ENCODE measurements at places on chromosomes 7 and 10.
A peak's percentile ranks its signal among the peaks of the same experiment; 100 is the strongest.

DNA sequence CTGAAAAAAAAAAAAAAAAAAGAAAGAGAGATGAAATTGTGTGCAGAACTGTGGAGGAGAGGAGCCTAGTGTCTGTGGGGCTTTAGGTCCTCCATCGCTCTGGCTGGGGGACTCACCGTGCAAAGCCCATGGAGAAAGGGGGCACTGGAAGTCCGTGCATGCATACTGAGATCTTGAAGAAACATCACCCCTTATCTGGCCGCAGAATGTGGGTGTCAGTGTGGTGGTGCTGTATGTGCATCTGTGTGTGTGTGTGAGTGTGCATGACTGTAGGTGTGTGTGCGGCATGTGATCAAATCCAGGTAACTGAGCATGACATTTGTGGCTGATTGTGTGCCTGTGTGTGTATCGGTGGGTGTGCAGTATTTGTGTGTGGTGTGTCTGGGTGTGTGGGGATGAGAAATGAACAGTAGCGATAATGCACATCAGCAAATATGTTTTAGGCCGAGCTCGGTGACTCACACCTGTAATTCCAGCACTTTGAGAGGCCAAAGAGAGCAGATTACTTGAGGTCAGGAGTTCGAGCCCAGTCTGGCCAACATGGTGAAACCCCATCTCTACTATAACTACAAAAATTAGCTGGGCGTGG is 8.8 kb upstream of the CLDN3 start:
- no peak for DNase-seq

DNA sequence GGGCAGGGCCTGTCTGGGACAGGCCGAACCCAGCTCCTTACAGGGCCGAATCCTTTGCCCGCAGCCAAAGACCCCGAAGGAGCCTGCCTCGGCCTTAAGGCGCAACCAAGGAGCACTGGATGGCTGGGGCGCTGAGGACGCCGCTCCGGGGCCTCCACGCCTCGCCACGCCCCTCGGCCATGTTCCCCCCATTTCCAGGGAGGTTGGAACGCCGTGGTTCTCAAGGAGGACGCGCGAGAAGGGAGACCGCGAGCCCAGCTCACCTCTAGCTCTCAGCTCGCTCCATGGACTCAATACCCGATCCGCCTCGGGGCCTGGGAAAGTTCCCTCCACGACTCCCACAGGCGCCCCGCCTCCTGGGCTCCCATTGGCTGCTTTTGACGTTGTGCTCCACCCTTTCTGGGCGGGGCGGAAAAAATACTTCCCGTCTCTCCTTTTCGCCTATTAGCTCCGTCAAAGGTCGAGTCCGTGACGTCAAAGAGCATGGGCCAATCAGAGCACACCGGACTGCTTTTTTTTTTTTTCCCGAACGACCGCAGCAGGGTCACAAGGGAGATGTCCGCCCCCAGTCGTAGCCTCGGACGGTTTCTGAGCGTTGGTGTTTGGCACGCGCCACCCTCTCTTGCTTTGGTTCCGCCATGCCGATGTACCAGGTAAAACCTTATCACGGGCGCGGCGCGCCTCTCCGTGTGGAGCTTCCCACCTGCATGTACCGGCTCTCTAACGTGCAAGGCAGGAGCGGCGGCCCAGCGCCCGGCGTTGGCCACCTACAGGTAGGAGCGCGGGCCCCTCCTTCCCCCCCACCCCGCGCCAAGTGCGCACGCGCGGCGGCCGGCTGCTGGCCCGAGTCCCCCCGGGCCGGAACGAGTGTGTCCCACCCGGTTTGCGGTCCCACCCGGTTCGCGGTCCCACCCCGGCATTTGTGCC is 305.7 kb downstream of the TYW1 start:
- DNase-seq = peak; percentile 96

DNA sequence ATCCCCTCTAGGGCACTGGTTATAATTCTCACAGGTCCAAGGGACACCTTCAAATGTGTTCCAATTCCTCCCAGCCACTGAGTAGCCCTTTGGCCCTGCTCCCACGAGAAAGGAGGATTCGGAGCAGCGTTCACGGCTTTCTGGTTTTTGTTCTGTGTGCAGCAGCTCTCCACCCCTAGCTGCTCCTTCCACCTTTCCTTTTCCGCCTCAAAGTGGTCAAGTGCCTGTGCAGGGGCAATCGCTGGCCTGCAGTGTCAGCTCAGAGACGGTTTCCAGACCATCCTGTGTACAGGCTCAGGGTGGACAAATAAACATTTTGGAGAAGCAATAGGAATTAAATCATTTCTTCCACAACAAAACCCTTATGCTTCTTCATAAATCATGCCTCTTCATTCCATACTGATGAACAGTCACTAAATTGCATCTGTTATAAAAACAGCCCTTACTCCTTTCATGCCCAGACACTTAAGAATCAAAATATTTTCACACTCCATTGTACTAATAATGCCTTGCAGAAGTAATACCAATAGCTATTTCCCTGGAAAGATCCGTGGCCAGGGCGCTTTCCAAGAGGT is 1.1 kb downstream of the KIAA1549 start:
- DNase-seq = no peak

DNA sequence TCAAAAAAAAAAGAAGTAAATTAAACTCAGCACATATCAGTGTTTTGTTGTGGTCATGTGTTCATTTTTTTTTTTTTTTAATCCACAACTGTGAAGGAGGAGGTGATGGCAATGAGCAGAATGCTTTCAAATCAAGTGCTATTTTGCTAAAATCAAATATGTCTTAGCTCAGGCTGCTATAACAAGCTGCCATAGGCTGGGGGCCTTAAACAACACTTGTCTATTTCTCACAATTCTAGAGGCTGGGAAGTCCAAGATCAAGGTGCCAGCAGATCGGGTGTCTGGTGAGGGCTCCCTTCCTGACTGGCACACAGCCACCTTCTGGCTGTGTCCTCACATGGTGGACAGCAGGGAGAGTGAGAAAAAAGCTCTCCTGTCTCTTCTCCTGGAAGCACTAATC is 203.9 kb downstream of the FAM107B start:
- no peak for DNase-seq

- no peak for DNase-seq
These were observed 34.8 kb downstream of the CREB5 start for GRCh38 chr7:28447071-28447470.

GRCh38 chr10:118110750-118111149 is 64.0 kb upstream of the RAB11FIP2 start:
- DNase-seq = no peak

- DNase-seq = no peak
These were observed 69.7 kb upstream of the CAMK2B start for GRCh38 chr7:44395067-44395466.

DNA sequence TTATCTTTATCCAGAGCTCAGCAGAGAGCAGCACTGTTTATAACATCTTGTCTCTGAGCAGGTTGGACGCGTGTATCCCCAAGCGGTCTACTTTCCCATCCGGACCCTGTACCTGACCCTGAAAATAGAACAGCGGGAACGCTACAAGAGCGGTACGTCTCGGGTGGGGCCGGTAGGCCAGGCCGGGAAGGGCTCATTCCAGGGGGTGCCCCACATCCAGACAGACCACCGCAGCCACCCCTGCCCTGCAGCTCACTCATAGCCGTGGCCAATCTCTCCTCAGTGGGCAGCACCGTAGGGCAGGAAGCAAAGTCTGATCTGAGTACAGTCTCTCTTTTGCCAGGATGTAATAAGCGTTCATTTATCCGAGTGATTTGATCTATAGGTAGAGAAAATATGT is 113.7 kb downstream of the TRRAP start:
- no peak for DNase-seq

GRCh38 chr10:70656489-70656888 is 15.8 kb upstream of the ADAMTS14 start:
- no peak for DNase-seq

- no peak for DNase-seq
These were observed 12.5 kb downstream of the DENND10 start for GRCh38 chr10:119116326-119116951.

DNA sequence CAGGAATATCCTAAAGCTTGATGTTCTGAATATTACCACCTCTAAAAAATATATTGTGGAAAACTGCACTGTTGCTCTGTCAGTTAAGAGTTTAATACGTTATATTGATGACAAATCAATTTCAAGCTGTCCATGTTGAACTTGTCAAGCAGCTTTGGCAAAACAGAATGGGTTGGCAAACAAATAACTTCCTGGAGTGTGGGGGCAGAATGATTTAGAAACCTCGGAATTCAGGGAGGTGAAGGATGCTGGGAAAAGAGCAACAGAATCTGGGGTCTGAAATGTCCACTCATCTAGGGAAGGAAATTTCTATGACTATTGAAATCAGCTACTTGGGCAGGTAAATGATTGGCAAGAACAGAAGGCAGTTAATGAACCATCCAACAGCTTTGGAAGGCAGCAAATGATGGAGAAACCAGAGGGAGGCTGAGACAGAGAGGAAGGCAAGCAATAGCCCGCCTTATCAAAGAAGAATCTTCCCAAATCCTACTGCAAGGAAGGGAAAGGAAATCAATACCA is 95.1 kb upstream of the PALS2 start:
- DNase-seq = no peak

- peak; percentile 65 for DNase-seq
These were observed 612.9 kb downstream of the DNAJB6 start for GRCh38 chr7:157949711-157950110.

DNA sequence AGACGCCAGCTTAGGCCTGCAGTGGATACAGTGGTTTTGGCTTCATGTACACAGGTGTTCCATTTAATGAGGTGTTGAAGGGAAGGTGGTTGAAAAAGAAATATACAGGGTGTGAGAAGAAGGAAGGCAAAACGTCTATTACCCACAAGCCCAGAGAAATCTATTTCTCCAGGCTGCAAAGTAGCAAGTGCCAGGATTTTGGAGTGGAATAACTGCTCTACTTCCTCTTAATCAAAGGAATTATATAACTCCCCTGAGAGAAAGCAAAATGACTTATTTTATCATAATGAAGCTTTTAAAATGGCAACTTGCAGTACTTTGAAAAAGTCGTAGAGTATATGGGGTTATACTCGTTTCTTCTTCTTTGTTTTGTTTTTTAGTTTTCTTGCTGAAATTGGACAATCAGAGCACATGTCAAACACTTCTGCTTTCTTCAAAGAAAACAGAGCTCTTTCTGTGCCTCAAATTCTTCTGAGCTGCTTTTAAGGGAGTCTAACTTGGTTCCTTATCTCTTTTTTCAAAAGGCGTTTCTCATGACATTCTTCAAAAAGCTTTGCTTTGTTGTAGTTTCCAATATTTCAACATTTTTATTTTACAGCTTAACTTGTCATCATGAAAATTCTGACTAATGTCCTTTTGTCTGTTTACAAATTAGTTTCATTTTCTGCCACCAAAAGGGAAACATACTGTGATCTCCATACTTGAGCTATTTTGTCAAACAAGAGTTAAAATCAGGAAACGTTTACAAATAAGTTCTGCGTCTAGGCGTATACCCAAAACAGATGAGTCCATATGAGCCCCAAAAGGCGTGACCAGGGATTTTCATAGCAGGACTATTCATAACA is 289.7 kb downstream of the FRMD4A start:
- no peak for DNase-seq

DNA sequence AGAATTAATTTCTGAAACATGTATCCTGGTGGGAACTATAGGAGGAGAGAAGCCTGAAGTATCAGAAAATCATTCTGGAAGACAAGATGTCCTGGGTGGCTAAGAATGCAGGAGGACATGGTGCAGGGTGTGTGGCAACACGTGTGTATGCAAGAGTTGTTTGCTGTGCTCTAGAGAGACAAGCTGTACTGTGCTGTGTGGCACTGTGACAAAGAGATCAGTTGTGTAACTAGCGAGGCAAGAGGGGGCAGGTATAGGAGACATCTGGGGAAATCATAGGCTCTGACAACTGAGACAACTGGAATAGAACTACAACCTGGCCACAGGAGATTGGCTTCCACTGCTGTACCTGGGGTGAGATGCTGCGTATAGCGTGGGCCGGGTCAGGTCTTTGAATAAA is 9.3 kb downstream of the ITGA8 start:
- DNase-seq = no peak

- DNase-seq = no peak
These were observed 42.2 kb downstream of the AOAH start for GRCh38 chr7:36682102-36682501.

DNA sequence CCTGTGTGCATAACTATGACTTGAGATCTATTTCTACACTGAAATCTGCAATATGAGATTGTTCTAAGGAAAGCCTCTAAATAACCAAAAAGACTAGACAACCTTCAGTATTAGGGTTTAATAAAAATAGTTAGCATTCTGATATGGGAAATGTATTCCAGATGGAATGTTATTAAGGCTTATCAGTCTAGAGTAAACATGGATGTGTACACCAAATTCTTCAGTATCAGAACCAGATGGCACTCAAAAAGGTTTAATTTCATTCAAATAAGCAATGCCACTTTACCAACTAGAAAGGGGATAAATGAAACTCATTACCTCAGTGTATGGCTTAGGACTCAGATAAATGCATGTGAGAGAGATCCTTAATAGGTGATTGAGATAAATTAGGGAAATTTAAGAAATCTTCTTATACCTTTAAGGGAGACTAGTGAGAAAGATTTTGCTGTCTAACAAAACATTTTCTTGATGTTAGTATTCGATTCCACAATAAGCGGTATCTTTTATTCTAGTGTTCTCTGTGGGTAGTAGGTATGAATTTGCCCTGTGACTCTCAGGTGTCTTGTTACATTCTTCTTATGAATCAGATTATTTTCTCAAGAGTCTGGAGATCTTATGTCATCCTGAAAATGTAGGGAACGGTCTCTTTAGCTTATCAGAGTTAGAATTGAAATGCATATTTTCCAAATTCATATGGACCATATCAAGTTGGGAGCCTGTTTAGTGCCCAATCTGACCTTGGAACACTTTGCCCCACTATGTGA is 159.2 kb downstream of the PRKG1 start:
- no peak for DNase-seq

DNA sequence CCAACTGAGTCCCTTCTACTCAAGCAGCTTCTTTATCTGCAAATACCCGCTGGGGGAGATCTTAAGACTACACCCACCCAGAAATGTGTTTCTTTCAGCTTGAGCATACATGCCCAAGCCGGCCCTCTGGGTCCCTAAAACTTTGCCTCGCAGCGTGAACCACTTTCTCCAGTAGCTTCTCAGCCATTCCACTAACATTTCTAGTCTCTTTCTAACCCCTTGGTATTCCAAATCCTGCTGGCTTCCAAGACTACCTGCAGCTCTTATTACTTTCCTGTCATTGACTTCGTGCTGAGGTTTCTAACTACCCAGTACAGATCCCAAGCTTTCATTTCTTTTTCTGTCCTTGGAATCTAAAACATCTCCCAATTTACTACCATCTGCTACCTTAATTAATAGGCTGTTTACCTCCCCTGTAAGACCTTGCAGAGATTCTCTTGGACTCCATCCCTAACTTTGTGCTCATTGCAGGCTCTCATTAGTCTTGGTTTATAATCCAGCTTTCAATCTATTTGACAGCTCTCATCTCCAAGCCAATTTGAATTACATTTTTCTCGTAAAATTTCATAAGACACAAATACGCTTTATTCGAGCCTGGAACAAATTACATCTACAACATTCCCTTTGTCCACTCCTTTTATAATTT is 153.6 kb downstream of the FGFR2 start:
- no peak for DNase-seq

- no peak for DNase-seq
These were observed 184.3 kb downstream of the ADRA2A start for GRCh38 chr10:111261081-111261615.
